Osteocyte (in vitro differentiated cells): ENCODE measurements at places on chromosomes 11 and 22. TPM values are rescaled to one million over a fixed set of nuclear protein-coding genes. Genes with fewer than 3 reads are reported as not detected.

DNA sequence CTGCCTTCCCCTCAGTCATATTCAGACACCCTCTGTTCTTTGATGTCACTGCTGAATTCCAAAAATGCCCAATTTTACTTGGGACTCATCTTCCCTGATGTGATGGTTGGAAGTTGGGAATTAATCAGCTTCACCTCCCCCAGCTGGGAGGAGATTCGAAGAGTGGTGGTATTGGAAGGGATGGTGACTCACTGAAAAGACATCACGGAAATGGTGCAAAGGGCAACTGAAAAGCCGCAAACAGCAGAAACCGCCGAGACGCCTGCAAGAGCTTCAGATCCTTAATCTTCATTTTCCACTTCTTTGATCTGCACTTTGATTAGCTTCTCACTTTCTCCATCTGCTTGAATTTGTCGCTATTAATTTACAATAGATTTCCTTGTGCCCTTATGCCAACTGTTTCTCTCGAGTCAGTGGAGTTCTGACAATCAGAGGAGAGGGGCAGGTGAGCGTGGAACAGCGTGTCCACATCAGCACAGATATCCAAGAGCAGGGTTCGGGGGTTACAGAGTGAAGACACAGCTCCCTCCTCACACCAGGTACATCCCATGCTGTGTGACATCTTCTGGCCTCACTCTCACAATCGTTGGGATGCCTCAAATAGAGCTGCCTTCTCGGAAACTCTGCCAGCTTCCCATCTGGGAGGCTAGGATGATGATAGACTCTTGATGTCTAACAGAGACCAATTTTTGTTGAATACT lies 325.4 kb downstream of the BRD1 start:
- peaks cover 4% of the 10 kb centered on the region for H3K4me1 ChIP-seq
- no peak overlapping the region for H3K4me3 ChIP-seq
- no peak overlapping the region for H3K27ac ChIP-seq
- H3K27me3 ChIP-seq, result no peaks in the 10 kb centered on the region

DNA sequence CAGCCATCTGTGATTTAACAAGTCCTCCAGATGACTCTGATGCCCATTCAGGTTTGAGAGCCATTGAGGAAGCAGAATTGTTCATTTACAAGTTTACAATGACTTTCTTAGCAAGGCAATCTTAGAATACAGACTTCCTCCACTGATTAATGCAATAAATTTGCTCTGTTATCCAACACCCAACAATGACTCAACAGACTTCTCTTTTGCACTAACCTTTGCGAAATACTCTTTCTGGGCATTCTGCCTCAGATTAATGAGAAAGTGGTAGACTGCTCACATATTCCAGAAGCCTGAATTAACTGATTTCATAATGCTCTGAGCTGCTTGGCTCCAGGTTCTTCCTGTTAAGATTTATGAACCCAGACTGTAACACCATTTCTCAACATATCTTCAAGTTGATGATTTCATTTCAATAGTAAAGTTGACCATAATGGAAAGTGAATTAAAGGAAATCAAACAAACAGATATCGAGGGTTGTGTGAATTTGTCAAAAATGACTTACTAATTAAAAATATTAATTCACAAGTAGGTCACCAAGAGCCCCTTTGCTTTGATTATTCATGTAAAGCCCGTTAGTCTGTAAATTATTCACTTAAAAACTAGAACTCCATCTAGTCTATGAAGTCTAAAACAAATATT lies 70.5 kb upstream of the BLID start:
- no peak for DNase-seq
- peaks cover 46% of the 10 kb centered on the region for H3K4me1 ChIP-seq
- no peak overlapping the region for H3K4me3 ChIP-seq
- peak overlapping the region; percentile 31 for H3K27ac ChIP-seq
- H3K27me3 ChIP-seq, result no peaks in the 10 kb centered on the region

MS4A14 gene
- total RNA-seq, result not detected in 2 replicates

TRIM51 gene
- not detected in 2 replicates for total RNA-seq

CFAP300 gene
- 3.1 and 4.9 TPM in 2 replicates for total RNA-seq

SLC29A2 gene
- total RNA-seq, result 2.0 and 3.6 TPM in 2 replicates

CD3E gene
- total RNA-seq, result not detected in 2 replicates
